ENCODE measurements at places on chromosomes 7 and 10. TPM values are rescaled to one million over a fixed set of nuclear protein-coding genes. Genes with fewer than 3 reads are reported as not detected.

GRCh38 chr7:92528958-92529264, 316 bp downstream of the RBM48 start:
- DNase-seq = no peak

DNA sequence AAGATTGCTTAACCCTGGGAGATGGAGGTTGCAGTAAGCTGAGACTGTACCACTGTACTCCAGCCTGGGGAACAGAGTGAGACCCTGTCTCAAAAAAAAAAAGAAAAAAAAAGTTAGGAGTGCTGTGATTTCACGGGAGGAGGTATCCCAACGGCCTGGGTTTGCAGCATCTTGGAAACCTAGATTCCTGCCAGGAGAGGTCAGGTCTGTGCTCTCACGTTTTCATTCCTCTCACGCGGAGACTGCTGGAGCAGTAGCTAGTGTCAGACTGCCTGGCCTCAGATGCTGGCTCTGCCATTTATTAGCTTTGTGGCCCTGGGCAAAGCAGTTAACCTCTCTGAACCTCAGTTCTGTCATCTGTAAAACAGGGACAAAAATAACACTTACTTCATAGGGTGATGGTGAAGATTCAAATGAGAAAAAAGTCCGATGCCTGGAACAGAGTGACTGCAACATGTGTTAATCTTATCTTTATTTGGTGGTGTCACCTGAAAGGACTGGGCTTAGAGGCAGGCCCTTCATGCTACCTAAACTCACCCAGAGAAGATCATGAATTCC, 94.9 kb downstream of the GAD2 start:
- DNase-seq = no peak

DNA sequence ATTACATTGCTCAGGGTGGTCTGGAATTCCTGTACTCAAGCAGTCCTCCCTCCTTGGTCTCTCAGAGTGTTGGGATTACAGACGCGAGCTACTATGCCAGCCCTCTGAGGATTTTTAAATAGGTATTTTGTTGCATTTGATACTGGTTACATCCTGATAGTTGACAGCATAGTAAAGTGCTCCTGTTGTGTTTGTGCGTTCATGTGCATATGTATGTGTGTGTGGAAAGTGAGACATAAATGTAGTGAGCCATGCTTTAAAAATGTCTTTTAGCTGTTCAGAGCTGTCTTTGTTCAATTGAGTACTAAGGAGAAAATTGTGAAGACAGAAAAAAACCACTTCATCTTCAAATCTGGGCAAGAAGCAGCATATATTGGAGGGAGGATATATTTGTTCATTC, 27.8 kb downstream of the ZNRF2 start:
- no peak for DNase-seq

Gene TMEM176A
- polyA plus RNA-seq = 131 TPM
